ENCODE measurements at places on chromosomes 11 and 22. TPM values are rescaled to one million over a fixed set of nuclear protein-coding genes. Genes with fewer than 3 reads are reported as not detected.

DNA sequence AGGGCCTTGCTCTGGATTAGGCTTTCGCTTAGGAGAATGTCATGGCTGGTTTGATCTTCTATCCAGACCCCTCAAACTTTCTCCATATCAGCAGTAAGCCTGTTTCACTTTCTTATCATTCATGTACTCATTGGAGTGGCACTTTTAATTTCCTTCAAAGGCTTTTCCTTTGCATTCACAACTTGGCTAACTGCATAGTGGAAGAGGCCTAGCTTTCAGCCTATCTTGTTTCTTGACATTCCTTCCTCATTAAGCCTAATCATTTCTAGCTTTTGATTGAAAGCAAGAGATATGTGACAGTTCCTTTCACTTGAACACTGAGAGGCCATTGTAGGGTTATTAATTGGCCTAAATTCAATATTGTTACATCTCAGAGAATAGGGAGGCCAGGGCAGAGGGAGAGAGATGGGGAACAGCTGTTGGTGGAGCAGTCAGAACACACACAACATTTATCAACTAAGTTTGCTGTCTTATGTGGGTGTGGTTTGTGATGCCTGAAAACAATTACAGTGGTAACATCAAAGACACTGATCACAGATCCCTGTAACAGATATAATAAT, 37.7 kb upstream of the APOBEC3A start:
- peaks cover 31% of the 10 kb centered on the region for H3K27me3 ChIP-seq
- peaks cover 37% of the 10 kb centered on the region for H3K4me1 ChIP-seq
- no peaks in the 10 kb centered on the region for H3K36me3 ChIP-seq
- H3K27ac ChIP-seq, result peak overlapping the region; percentile 25
- H3K4me3 ChIP-seq, result no peak overlapping the region

- H3K4me3 ChIP-seq, result no peak overlapping the region
- H3K4me1 ChIP-seq, result no peaks in the 10 kb centered on the region
- no peak for DNase-seq
- H3K36me3 ChIP-seq, result no peaks in the 10 kb centered on the region
- H3K27me3 ChIP-seq, result peaks cover 9% of the 10 kb centered on the region
- H3K27ac ChIP-seq, result no peak overlapping the region
Measured at GRCh38 chr22:32596471-32596870, 121.9 kb downstream of the FBXO7 start.

DNA sequence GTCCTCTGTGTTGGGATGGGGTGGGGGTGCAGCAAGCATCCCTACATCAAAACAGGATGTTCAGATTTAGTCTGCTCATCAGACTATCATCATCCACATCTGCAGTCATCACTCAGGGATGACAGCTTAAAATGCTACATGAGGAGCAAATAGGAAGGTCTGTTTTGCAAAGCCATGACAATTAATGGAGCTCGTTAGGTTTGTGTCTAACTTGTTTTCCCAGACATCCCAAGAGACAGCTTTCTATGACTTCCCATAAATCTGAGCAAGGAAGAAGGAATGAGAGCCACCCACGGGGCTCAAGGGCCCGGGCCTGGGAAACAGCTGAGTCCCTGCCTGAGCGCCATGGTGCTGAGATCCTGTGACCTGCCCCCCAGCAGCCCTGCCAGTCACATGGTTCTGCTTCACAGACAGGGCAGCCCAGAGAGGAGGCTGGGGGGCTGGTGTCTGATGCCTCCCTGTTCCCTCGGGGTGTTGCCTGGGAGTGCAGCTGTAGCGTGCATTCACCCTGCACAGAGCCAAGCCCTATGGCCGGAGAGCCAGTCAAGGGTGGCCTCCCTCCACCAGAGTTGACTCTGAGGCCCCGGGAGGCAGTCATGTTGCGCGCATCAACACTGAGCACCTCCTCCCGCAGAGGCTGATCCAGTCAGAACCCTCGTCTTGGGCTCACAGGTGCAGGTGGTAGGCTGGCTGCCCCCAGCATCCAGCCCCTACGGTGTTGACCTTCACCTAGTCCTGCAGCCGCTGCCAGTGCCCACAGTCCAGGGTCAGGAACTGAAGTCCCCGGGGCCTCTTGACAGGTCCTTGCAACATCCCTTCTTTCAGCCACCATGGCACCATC, 12.1 kb downstream of the DERL3 start:
- H3K36me3 ChIP-seq, result peaks cover 37% of the 10 kb centered on the region
- no peaks in the 10 kb centered on the region for H3K27me3 ChIP-seq
- H3K4me3 ChIP-seq, result no peak overlapping the region
- no peaks in the 10 kb centered on the region for H3K4me1 ChIP-seq
- no peak for DNase-seq

- H3K27me3 ChIP-seq, result peaks cover 79% of the 10 kb centered on the region
- no peak for DNase-seq
- peaks cover 11% of the 10 kb centered on the region for H3K4me1 ChIP-seq
- H3K36me3 ChIP-seq, result peaks cover 1% of the 10 kb centered on the region
- no peak overlapping the region for H3K4me3 ChIP-seq
Measured at GRCh38 chr22:19769393-19769715, 8.8 kb downstream of the TBX1 start.

Gene FAM227A
- 18.6 TPM for total RNA-seq

GRCh38 chr11:43486141-43486540, 127.4 kb downstream of the TTC17 start:
- no peaks in the 10 kb centered on the region for H3K4me1 ChIP-seq
- no peak overlapping the region for H3K27ac ChIP-seq
- no peak for DNase-seq

- peaks cover 17% of the 10 kb centered on the region for H3K27me3 ChIP-seq
- no peaks in the 10 kb centered on the region for H3K36me3 ChIP-seq
- H3K4me1 ChIP-seq, result peaks cover 3% of the 10 kb centered on the region
- no peak overlapping the region for H3K4me3 ChIP-seq
- H3K27ac ChIP-seq, result no peak overlapping the region
Measured at GRCh38 chr22:37681001-37681424, 5.1 kb upstream of the NOL12 start.

- DNase-seq, result no peak
- H3K27me3 ChIP-seq, result no peaks in the 10 kb centered on the region
- H3K4me1 ChIP-seq, result peaks cover 18% of the 10 kb centered on the region
- no peak overlapping the region for H3K27ac ChIP-seq
- H3K36me3 ChIP-seq, result no peaks in the 10 kb centered on the region
Measured at GRCh38 chr11:44780940-44781631, 54.3 kb downstream of the TSPAN18 start.

- H3K4me3 ChIP-seq, result no peak overlapping the region
- no peak for DNase-seq
- H3K27me3 ChIP-seq, result no peaks in the 10 kb centered on the region
- peaks cover 4% of the 10 kb centered on the region for H3K4me1 ChIP-seq
Measured at GRCh38 chr11:13324709-13325108, 47.1 kb downstream of the BMAL1 start.

GRCh38 chr22:20237480-20238440, 30.4 kb downstream of the RTN4R start:
- H3K4me1 ChIP-seq, result peaks cover 5% of the 10 kb centered on the region
- H3K4me3 ChIP-seq, result no peak overlapping the region
- H3K27me3 ChIP-seq, result peaks cover 7% of the 10 kb centered on the region
- no peak for DNase-seq
- no peak overlapping the region for H3K27ac ChIP-seq

Gene KRTAP5-2
- not detected for total RNA-seq

Gene TMA7B
- not detected for total RNA-seq

DNA sequence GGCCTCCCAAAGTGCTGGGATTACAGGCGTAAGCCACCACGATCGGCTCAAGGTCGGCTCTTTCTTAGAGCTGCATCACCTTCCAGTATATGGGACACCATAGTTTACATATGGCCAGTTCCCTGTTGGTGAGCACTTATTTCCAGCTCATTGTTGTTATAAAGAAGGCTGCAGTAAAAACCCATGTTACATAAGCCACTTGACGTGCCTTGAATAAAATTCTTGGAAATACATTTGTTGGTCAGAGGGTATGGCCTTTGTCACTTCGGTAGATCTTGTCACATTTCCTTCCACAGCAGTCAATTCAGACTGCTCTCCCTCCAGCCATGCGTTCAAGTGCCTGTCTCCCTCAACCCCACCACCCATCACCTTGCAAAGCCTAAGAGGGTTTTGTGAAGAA, 92.9 kb downstream of the PRR5L start:
- no peak for DNase-seq
- H3K27me3 ChIP-seq, result peaks cover 11% of the 10 kb centered on the region
- H3K27ac ChIP-seq, result no peak overlapping the region
- H3K4me3 ChIP-seq, result no peak overlapping the region
- no peaks in the 10 kb centered on the region for H3K4me1 ChIP-seq
- no peaks in the 10 kb centered on the region for H3K36me3 ChIP-seq

DNA sequence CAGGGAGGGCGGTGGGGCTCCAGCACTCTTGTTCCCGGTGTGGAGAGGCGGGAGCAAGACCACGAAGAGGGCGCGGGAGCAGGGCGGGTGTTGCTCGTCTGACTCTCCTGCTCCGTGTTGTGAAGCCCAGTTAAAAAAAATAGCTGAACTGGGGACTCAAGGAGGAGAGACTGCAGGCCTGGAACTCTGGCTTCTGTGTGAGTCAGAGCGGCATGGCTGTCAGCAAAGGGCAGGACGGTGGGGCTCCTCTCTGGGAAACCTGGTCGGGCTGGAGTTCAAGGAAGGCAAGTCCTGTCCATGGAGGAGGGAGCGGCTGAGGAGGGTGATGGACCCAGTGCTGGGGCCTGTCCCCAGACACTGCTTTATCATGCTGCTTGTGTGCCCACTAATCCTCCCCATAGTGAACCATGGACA, 152.3 kb downstream of the FEZ1 start:
- peaks cover 2% of the 10 kb centered on the region for H3K36me3 ChIP-seq
- H3K4me1 ChIP-seq, result peaks cover 34% of the 10 kb centered on the region
- H3K27ac ChIP-seq, result peak overlapping the region; percentile 35
- no peak overlapping the region for H3K4me3 ChIP-seq
- peaks cover 3% of the 10 kb centered on the region for H3K27me3 ChIP-seq
- DNase-seq, result no peak

DNA sequence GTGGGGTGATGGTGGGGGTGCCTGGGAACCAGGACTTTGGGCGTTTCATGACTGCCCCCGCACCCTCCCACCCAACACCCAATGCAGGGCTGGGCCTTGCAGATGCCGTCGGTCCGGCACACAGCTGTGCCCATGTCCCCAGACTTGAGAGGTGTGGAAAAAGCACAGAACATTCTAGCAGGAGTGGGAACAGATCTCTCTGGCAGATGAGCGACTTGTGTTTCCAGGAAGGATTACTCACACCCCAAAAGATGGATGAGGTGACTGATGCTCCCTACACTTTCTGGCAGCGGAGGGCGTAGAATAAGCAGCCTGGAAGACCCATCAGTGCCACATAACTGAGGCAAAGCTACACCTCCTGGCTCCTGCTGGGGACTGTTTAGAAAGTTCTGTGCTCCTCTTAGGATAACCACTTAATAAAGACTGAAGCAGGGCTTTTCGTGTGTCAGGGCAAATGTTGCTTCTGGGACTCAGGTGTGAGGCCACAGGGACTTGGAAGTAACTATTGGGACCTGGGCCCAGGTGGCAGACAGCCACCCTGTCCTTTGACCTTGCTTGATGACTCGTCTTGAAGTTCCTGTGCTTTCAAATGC, 24.2 kb downstream of the FBLN1 start:
- H3K36me3 ChIP-seq, result peaks cover 11% of the 10 kb centered on the region
- H3K27me3 ChIP-seq, result no peaks in the 10 kb centered on the region
- DNase-seq, result no peak
